Kidney (tissue), 22 donors: ENCODE measurements at places on chromosomes 11 and 22.

DNA sequence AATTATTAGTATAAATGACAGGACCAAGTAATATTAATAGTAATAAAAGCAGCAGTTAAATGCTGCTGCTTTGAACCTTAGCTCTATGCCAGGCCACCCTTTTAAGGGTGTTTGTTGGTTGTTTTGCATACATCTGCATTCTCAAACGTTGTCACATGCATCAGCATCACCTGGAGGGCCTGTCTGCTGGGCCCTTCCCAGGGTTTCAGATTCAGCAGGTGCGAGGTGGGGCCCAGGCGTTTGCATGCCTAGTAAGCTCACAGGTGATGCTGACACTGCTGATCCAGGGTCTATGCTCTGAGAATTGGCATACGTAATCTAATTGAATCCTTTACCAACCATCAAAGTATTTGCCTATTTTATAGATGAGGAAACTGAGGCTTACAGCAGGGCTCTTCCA lies 246.5 kb downstream of the CADM1 start:
- DNase-seq: no peak

DNA sequence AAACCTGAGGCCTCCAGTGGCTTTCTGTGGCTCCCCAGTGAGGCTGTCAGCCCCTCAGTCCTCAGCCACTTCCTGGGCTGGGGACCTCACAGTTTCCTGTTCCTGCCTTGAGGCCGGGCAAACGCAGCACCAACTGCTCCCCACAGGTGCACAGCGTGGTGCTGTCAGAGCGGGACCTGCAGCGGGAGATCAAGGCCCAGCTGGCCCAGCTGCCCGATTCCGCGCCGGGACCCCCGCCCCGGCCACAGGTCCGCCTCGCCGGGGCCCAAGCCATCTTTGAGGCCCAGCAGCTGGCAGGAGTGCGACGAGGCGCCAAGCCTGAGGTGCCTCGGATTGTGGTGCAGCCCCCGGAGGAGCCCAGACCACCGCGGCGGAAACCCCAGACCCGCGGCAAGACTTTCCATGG lies 5.4 kb downstream of the TBC1D10C start:
- DNase-seq: peak; percentile 85

DNA sequence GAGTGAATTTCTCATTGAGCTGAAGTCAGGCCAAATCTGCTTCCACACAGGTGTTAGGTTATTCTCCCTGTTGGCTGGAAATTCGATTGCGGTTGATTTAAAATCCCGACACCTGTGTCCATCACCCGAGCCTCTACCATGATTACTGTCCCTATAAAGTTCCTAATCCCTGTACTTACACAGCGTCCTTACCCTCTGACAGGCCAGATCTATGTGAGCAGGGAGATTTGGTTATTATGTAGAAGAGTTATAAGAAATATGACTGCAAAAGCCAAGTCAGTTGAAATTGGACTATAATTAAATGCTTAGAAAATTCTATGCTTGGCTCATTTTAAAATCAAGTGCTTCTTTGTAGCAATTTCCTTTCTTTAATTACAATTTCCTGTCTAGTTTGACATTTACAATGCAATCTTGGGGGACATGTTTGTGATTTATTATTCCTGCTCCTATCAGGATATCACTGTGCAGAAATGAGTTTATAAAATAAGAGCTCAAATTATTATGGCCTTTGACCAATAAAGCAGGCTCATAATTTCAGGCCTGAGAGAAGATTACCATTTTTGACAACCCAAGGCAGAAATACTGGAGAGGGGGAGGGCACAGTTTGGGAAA lies 32.5 kb upstream of the LMO1 start:
- DNase-seq: peak; percentile 54

DNA sequence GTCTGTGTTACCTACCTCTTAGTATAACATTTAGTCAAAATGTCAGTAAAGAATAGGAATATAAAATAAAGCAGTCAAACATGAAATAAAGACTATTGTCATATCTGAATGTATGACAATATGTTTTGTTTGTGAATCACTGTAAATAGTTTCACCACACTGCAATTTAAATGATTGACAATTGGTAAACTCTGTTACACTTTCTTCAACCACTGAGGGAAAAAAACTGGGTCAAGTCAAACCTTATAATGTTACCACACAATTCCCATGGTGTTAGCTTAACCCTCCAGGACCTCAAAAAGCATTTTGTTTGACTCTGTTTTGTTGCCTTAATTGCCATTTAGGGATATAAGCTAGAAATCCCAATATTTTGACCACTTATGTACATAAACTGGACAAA lies 10.5 kb upstream of the MMP13 start:
- no peak for DNase-seq

- DNase-seq: no peak
Observed at GRCh38 chr22:22074634-22075381, 92.2 kb upstream of the TOP3B start.

DNA sequence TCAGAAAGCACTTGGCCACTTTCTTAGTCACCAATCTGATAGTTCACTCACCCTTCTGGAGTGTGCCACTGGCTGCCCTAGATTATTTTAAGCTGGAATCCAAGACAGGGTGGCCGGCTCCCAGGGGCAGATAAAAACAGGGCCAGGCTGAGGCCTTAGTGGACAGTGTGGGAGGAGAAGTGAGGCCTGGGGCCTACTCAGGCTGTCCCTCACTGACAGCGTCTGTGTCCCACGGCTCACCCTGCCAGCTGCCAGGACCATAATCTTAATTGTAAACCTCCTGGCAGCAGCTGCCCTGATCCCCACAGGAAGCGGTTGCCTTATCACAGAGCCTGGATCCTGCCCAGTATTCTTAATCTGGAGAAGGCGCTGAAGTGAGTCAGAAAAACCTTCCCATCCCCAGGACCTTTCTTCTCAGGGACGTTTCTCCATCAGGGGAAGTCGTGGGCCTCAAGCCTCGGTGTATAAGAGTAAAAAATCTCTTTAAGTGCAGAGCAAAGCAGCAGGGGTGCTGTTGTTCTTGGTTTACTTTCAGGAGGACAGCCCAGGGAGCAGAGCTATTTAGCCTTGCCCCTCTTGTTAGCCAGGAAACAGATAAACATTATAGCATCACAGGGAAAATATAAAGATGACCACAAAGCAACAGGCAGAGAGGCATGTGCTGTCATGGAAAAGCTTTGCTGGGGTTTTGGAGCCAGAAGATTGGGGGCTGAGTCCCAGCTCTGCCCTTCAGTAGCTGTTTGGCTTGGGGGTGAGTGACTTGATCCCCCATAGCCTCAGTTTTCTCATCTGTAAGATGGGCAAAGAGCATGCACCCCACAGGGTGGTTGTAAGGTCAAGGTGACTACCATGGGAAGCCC lies 39.6 kb downstream of the TSPAN18 start:
- no peak for DNase-seq

- no peak for DNase-seq
Observed at GRCh38 chr11:97048481-97048880, 658.7 kb downstream of the JRKL start.

GRCh38 chr11:72984453-72985077 lies 157.6 kb downstream of the FCHSD2 start:
- no peak for DNase-seq
